ENCODE measurements at places on chromosomes 6 and 20.

DNA sequence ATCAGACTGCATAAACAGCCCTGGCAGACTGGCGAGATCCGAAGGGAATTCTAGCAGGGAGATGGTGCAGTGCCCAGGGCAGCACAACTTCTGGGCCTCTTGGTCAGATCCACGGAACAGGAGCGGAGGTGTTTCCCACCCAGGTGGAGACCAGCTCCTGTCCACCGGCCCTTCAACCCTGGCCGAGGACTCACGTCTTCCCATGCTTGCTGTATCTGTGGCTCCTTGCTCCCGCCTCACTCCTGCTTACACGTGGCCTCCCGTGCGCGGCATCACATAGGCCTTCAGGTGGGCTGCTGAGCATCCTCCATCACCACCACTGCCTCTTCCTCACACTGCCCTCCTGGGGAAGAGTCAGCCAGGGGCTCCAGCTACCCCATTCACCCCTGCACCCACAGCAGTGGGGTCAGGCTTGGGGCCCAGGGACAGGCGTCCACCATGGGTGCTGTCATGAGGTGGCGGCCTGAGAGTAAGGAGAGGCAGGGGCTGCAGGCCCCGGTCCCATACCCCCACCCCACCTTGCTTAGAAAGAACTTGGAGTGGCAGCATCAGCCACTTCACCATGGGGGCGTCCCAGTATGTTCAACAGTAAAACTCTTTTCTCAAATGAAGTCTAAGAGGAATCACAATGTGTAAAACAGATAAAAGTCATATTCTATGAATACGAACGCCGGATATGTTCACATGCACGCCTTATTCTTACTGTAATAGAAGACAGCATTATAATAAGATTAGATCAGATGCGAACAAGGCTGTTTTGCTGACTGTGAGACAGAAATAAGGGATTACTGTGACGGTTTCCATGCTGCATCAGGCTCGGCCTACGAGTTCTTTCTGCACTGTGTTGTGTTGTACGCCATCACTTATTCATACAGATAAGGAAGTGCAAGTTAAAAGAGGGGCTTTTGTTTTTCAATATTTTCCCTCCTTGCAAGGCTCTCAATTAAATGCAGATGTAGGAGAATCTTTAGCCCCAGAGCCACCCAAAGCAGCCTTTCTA is 165.4 kb downstream of the GRM4 start:
- DNase-seq = no peak

DNA sequence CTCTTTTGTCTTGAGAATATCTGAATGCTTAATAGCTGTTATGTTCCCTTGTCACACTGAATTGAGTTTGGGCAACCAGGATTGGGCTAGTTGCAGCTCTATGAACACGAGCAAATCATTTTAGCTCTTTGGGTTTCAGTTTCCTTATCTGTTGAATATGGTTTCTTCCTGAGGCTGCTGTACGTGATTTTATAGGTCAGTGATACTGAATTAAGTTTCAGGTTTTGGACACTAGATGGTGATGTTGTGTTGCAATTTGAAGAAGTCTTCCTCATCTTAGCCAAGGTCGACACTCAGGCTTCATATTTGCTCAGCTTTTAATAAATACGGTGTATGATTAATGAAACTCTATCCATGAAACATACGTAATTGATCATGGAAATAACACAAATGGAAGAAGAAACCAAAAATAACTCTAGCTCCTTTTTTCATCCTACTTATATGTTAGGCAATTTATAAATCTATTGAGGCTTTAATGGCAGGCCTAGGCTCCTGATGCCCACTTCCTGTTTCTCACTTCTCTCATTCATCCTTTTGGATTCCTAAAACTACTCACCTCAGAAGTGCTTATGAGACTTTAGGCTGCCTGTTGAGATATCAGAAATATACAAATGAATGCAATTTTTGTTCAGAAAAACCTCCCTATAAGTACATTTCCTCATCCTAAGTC is 354.1 kb upstream of the MAP3K7 start:
- peak; percentile 57 for DNase-seq

- DNase-seq = no peak
These were observed 114.7 kb downstream of the PRIM2 start for GRCh38 chr6:57432157-57432556.

DNA sequence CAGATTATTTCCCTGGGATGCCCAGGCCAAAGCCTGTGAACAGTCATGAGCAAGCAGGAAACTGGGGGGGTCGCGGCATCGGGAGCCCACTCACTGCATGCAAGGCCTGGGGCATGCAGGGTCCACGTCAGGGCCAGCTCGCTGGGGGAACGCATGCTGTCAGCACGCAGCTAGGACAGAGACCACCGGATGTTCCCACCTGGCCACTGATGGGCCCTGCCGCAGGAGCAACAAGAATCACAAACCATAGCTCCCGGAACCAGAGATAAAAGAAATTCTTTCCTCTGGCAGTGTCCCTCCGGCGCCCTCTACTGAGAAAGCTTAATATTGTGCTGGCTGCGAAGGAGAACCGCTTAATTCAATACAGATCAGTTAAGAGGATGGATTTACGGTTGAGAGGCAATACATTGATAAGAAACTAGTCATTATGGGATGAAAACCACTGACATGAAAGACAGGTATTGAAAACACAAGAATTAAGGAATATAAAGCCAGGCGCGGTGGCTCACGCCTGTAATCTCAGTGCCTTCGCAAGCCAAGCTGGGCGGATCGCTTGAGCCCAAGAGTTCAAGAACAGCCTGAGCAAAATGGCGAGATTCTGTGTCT is 32.6 kb downstream of the C6orf15 start:
- DNase-seq = peak; percentile 7

DNA sequence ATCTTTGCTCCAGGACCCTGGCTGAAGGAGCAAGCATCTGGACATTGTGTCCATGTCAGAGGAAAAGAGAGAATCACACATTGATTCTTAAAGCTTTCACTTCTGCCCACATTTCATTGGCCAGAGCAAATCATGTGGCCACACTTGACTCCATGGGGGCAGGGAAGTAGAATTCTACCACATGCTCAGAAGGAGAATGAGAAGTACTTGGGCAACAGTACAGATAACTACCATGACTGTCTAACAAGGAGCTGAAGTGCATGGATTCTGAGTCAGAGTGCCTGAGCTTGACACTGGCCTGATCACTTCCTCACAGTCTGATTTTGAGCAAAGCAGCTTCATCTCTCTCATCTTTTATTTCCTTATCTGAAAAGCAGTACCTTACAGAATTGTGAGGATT is 38.6 kb downstream of the GHRH start:
- DNase-seq = no peak

- DNase-seq = peak; percentile 61
These were observed 69.4 kb downstream of the FOXC1 start for GRCh38 chr6:1679031-1679687.

GRCh38 chr6:47044397-47044796 is 2.3 kb upstream of the ADGRF1 start:
- DNase-seq = no peak

- DNase-seq = no peak
These were observed 258.9 kb downstream of the GJA1 start for GRCh38 chr6:121694389-121694788.

GRCh38 chr6:46973029-46973428 is 51.3 kb upstream of the ADGRF5 start:
- no peak for DNase-seq

DNA sequence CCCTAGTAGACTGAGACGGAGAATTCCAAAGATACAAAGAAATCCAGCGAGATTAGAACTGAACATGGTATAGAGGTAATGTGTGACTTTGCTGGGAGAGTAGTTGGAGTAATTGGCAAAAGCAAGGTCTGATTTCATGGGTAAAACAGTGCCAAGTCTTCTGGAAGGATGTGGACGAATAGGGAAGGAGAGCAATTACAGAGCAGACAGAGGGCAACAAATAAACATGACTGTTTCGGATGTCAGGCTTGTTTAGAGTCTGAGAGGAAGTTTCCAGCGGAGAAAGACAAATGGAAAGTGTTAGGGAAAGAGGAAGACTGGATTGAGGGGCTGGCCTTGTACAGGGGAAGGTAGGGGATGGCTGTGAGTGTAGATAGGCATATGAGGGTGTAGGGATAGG is 282.2 kb upstream of the PRND start:
- no peak for DNase-seq

- no peak for DNase-seq
These were observed 54.8 kb upstream of the EDN1 start for GRCh38 chr6:12235341-12235740.

GRCh38 chr6:39204646-39205244 is 24.5 kb downstream of the KCNK5 start:
- DNase-seq = no peak

DNA sequence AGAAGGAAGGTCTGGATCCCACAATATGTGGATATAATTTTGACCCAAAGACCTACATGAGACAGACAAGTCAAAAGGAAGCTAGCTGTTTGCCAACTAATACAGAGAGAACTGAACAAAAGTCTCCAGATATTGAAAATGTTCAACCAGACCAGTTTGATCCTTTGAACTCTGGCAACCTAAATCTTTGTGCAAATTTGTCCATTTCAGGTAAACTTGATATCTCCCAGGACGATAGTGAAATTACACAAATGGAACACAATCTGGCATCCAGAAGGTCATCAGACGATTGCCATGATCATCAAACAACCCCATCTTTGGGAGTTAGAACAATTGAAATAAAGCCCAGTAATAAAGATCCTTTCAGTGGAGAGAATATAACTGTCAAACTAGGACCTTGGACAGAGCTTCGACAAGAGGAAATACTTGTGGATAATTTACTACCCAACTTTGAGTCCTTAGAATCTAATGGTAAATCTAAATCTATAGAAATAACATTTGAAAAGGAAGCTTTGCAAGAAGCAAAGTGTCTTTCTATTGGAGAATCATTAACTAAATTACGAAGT is 41.9 kb upstream of the SDHAF4 start:
- no peak for DNase-seq

DNA sequence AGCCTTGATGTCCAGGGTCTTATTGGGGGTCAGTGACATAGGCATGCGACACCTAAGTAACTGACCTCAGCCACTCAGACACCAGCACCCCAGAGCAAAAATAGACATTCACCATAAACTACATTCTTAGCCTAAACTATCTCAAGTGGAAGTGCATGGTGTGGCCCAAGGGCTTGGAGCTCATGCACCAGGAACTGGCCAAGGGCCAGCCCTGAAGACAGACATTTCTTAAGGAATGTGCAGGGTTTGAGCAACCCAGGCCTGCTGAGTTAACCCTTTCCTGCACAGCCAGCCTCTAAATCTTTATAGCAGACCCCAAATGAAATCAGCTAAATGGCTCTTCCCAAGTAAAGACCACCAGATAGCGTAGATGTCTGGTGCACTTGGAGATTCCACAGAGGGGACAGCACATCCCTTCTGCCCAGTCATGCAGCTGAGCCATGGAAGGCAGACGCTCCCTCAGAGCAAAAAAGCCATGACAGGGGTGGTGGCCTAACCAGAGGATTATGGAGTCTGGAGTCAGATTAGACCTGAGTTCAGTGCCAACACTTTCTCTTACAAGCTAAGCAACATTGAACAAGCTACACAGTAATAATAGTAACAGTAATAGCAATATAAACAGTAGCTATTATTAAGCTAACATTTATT is 222.6 kb downstream of the ZMYND8 start:
- no peak for DNase-seq

- no peak for DNase-seq
These were observed 303.8 kb upstream of the TBX18 start for GRCh38 chr6:85068221-85068620.

DNA sequence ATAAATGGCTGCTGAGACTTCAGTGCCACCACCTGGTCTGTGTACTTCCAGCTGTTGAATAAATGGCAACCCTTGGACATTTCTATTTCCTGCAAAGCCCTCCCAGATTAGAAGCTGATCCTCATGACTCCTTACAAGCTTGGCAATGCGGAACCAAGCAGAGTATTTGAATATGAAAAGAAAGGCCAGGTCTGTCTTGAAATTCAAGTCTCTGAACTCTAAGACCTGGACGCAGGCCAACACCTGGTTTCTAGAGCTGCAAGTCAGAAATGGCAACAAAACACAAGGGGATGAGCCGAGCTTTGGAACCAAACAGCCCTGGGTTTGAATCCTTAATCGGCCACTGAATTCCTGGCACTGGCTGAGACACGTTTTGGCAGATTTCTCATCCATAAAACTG is 353.4 kb downstream of the PTPRT start:
- DNase-seq = no peak

DNA sequence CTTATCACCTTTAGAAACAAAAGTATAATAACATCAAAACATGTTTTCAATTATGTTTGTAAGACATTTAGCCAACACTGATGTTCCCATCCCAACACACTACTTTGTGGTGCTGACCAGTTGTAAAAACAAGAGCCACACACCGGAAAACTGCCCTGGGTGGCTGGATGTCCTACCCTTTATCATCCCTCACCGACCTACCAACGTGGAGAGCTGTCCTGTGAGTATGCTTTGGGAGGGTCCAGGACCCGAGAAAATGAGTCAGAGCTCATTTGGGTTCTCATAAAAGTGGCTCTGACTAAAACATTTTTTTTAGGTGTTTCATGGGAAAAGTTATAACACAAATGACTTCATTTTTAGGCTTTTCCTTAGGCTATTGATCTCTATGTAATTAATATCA is 29.3 kb upstream of the CTAGE9 start:
- no peak for DNase-seq

DNA sequence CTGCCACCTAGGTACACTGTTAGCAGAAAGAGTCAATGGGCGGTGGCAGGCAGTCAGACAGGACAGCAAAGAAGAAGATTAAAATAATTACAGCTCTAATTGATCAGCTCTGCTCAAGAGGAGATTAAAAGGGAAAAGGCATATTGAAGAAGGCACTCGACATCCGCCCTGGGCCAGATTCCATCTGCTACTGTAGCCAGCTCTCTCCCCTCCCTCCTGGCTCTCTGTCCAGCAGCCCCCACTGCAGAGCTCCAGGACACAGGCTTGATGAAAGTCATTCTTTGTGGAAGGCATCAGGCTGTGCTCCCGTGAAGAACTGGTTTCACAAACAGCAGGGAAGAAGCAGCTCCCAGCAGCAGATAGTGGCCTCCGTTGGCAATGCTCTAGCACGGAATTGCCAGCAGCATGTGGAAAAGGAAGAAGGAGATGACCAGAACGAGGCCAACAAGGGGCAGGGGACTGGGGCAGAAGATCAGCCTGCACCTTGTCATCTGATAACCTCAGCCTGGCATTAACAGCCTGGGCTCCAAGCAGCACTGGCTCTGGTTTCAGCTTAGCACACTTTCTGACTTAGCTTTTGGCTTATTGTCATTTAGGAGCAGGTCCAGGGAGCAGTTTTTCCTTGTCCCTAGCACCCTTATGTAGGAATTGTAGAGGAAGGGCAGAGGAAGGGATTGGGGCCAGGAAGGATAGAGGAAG is 465.9 kb downstream of the KIF16B start:
- DNase-seq = peak; percentile 62

GRCh38 chr6:31737991-31738979 is 1.5 kb upstream of the MSH5 start:
- no peak for DNase-seq

DNA sequence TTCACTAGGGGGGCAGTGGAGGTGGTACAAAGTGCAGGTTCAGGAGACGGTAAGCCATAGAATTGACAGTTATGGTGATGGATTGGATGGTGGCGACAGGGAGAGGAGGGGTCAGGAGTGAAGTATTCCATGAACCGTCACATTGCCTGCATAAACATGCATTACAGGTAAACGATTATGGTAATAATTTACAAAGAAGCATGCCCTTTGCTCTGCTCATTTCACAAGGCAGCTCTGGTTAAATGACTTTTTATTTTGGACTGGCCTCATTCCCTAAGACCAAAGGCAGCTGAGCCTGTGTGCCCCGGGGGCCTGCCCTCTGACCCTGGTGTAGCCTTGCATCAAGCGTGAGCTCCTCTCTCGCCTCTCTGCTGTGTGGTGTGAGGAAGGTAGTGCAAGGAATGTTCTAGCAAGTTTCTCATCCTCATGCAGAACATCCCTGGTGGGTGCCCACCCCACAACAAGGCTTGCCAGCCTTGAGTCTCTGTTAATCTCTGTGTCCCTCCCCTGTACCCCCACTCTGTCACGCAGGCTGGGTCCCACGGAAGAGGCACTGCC is 59.0 kb downstream of the PPP1R14C start:
- DNase-seq = no peak
